ENCODE measurements at places on chromosomes 16 and 17.

DNA sequence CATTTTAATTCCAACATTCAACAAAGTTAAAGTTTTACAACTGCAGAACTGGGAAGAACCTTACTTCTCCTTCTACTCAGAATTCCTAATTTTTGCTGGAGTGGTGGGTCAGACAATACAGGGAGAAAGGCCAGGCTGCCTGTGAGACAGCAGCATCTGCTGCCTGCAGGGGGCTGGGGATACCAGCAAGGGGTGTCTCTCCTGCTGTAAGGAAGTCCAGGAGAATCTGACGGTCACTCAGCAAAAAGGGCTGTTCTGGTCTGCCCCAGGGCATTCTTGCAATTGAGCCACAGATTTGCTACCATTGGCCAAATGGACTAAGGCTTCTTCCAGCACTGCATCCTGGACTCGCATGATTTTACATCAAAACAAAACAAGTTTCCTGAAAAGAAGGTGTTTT is 426.6 kb upstream of the CDH11 start:
- peak; percentile 39 for DNase-seq

DNA sequence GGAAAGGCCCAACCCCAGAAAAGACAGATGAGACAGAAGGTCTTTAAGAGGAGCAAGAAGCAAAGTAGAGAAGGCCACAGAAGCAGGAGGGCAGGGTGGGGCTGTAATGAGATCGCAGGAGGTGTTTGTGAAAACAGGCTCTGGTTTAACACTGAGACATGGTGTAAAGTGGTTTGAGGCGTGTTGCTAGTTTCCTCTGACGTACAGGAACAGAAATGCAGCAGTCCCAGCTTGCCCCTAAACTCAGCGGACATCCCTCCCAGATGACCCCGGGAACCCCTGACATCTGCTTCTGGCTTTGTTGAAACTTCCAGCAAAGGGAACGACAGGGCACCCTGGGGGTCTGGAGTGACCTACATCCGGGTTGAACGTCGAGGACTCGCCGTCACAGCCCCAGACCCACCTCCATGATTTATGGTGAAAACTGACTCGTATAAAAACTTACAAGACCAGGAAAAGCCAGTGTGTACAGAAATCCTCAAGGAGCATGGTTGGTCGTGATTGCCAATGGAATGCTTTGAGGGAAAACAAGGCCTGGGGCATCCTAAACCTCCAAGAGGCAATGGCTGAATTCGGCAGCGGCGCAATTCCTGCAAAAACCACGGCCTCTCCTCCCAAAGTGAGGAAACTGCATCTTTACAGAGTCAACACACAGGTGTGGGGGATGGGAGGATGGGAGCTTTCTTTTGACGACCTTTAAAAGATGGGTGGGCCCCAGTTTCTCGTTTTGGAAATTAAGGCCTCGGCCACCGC is 25.8 kb downstream of the LITAF start:
- DNase-seq, result peak; percentile 59

- DNase-seq, result no peak
Measured at GRCh38 chr17:66676421-66676820, 158.5 kb upstream of the CACNG5 start.

DNA sequence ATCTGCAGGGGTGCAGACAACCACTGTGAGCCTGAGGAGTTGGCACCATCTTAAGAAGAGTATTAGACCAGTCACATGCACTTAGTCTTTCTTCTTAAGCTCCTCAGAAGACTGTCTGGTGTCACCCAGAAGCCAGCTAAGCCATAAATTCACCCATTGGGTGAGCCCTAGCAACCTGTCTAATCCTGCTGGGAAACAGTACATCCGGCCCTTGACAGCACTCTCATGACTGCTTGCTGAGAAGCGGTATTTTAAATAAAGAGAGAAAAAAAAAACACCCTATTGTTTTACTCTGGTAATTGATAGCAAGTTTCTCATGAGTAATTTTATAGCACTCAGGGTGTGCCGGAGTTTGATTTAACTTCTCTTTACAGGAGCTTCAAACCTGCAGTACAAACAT is 134.7 kb downstream of the SOX9 start:
- no peak for DNase-seq

DNA sequence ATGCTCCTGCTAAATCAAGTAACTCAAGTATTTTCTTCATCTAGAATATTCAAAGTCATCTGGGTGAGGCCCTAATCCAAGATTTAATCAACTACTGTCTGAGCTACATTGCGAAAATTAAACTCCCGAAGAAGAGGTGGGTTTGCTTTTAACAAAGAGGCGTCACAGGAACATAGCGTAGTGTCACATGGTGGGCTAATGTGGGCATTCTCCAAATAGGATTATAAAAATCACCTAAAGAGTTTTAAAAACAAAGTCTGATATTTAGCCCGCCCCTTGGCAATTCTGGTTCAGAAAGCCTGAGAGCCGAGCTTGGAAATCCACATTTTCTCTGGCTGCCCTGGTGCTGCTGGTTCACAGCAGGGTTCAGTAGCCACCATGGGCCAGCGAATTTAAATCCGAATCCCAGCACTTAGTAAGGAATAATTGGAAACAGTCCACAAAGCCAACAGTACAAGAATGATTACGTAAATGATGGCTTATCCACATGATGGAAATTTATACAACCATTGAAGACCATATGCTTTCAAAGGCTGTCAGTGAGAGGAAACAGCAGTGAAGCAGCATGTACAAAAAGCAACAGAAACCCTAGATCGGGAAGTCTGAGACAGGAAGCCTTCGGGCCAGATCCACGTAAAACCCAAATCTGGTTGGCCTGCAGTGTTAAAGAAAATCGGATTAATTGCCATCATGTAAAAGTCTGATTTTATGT is 8.8 kb downstream of the PMM2 start:
- DNase-seq, result no peak

DNA sequence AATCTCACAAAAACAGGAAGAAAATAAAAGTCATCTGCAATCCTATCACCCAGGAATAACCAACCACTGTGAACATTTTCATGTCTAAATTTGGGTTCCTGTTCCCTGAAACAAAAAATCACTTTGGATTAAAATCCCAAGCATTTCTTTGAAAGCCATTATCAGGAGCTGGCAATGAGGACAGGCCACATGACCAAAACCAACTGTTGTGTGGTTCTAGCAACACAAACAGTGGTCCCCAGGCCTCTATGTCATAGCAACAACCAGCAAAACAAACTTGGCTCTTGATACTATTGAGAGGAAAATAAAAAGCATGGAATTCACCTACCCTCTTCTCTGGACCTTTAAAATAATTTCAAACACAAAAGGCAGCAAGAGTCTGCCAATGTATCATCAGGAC is 252.5 kb downstream of the SLC39A11 start:
- DNase-seq, result no peak

DNA sequence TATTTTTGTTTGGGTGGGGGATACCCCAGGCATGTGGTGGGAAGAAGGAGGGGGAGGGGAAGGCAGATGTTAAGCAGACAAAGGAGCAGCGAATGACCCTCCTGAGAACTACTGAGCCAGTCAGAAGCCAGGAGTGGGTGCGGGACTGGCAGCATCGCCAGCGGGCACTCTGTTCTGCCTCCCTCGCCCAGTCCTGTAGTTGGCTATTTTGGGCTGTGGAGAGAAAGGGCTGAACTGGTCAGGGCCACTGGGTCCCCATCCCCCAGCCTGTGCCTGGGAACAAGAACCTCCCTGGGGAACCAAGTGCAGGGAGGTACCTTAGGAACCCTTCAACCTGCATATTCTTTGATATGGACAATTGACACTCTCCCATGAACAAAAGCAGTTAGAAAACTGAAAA is 6.4 kb downstream of the LRRC3C start:
- no peak for DNase-seq

GRCh38 chr17:42275527-42276358 is 448 bp downstream of the STAT5B start:
- DNase-seq, result peak; percentile 58

DNA sequence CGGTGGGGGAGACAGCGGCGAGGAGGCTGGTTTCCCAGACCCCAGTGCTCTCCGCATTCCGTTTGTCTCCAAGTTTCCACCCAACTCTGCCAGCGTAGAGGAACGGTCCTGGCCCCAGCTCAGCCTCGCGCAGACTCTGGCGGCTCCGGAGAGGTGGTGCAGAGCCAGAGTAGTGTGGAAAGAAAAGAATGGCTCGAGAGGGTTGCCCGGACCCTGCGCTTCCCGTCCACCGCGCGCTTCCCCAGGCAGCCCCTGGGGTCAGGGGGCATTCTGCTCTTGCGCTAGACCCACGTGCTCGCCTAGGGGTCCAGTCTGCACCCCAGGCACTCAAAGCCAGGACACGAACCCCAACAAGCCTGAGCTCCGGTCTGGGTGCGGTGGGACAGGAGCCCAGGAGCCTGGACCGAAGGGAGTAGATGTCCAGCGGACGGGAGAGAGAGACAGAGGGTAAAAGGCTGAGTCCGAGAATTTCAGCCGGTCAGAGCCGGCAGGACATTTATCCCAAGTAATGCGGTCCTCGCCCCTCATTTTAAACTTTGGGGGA is 3.8 kb downstream of the PMP22 start:
- peak; percentile 77 for DNase-seq

DNA sequence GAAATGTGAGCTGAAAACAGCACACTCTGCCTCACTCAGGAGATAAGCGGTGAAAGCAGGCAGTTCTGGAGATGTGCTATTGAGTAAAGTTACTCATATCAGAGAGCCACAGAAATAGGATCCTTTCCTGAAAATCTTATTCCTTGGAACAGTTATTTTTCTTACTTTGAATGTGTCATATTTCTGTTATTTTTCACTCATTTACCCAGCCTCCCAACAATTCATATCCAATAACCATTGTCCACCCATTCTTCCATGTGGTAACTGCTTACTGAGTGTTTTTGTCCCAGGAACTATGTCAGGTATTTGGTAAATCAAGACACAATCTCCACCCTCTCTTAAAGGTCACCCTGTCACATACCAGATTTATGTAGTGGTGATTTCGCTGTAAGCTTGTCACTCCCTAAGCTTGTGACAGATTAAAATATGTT is 144.9 kb downstream of the PARN start:
- DNase-seq, result no peak

- DNase-seq, result no peak
Measured at GRCh38 chr16:49337814-49338350, 35.7 kb upstream of the C16orf78 start.

- DNase-seq, result no peak
Measured at GRCh38 chr16:72042157-72042660, 12.1 kb upstream of the HP start.

- no peak for DNase-seq
Measured at GRCh38 chr16:17777408-17777863, 306.7 kb upstream of the XYLT1 start.

- peak; percentile 92 for DNase-seq
Measured at GRCh38 chr16:88706229-88706964, at the start of the genes CTU2 and RNF166. Gene CTU2 (plus strand): TSS chr16:88706503. CDS start chr16:88706531, 28 bp downstream. Gene RNF166 (minus strand): TSS chr16:88706408. CDS start chr16:88706325, 83 bp downstream.

DNA sequence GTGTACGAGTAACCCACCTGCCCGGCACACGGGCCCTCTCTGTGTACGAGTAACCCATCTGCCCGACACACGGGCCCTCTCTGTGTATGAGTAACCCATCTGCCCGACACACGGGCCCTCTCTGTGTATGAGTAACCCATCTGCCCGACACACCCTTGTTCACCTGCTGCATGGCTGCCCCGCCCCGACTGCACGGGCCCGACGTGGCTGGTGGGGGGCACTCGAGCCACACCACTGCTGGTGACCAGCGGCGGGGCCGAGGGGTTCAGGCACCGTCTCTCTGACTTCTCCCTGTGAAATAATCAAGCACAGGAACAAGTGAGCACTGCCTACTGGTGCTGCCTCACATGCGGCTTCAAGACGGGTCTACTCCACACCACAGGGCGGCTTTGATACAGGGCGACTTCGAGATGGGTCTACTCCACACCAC is 22.1 kb downstream of the MAP1LC3B start:
- no peak for DNase-seq

DNA sequence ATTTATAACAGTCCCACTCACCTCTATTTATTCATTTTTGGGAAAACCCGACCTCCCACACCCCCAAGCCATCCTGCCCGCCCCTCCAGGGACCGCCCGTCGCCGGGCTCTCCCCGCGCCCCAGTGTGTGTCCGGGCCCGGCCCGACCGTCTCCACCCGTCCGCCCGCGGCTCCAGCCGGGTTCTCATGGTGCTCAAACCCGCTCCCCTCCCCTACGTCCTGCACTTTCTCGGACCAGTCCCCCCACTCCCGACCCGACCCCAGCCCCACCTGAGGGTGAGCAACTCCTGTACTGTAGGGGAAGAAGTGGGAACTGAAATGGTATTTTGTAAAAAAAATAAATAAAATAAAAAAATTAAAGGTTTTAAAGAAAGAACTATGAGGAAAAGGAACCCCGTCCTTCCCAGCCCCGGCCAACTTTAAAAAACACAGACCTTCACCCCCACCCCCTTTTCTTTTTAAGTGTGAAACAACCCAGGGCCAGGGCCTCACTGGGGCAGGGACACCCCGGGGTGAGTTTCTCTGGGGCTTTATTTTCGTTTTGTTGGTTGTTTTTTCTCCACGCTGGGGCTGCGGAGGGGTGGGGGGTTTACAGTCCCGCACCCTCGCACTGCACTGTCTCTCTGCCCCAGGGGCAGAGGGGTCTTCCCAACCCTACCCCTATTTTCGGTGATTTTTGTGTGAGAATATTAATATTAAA is 638 bp upstream of the TMEM88 start:
- DNase-seq, result no peak

DNA sequence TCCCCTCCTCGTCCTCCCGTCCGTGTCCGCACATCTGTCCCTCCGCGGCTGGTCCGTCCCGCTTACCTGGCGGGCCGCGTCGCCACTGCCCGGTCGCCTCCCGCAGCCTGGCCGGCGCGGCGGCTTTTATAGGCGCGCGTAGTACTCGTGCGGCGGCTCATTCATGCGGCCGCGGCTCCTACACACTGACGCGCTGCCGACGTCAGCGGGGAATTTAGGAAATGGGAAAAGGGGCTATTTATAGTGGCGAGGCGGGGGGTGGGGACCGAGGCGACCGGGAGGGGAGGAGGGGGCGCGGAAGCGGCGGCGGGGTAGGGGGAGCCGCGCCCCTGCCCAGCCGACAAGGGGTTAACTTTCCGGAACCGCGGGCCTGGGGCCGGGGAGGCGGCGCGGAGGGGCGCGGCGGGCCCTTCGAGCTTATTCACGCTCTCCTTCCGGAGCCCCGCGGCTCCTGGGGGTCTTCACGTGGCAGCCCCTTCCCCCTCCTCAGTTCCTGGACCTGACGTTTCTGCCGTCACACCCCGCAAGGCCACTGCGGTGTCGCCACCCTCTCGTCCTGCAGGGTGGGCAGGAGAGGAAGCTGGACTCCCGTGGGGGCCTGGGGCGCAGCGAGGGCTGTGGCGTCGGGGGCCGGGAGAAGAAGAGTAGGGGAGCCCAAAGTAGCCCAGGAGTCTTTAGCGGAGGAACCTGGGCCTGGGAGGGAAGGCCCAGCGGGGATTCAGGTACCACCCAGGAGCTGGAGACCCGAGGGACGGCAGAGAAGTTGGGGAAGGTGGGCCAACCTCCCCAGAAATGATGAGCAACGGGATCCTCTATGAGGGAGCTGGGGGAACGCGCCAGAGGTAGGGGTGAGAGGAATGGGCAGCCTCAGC is 3.6 kb upstream of the HIC1 start:
- DNase-seq, result peak; percentile 77

- no peak for DNase-seq
Measured at GRCh38 chr17:8963647-8964258, 1.8 kb downstream of the PIK3R5 start.

- no peak for DNase-seq
Measured at GRCh38 chr17:7019367-7019766, 3.5 kb upstream of the BCL6B start.

GRCh38 chr17:36980280-36980761 is 31.6 kb downstream of the AATF start:
- peak; percentile 9 for DNase-seq

GRCh38 chr17:47644324-47644723 is 5.4 kb upstream of the KPNB1 start:
- no peak for DNase-seq

Measured in GM23338 (cell line).